COLO829 (cell line): ENCODE measurements at places on chromosomes 2 and 18.

- no peak for DNase-seq
Measured at GRCh38 chr2:175957845-175958244, 44.2 kb downstream of the LNPK start.

GRCh38 chr2:8277921-8278571, 403.8 kb upstream of the ID2 start:
- DNase-seq: no peak

DNA sequence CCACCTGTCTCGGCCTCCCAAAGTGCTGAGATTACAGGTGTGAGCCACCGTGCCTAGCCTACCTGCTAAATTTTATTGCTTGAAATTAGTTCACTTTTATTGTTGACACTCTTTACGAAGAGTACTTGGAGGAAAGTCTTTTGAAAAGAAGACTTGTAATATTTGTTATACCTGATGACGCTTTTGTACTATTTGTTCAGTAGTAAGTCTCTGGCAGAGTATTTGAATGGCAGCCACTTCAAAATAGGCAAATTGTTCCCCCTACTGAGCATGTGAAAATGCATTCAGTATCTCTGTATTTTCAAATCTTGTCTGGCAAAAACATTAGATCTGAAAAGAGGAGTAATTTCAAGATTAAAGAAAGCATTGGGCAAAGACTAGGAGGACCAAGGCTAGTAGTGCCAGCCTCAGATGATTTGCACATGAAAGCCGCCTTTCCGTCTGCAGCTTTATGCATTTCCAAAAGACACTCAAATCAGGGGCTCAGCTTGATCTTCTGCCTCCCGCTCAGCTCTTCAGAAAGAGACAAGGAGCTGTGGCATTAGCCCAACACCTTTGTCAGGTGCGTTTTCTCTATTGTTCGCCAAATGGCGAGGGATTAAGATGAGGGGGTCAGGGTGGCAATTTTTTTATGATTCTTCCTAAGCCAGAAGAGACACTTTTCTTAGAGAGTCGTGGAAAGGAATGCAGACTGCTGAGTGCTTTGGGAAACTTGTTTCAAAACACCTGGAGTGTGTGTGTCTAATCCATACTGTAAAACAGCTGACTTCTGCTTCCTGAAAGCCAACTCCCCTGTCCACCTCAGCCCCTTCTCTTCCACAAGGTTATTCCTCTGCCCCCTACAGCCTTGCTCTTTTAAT, 18.8 kb upstream of the FOXI3 start:
- no peak for DNase-seq

DNA sequence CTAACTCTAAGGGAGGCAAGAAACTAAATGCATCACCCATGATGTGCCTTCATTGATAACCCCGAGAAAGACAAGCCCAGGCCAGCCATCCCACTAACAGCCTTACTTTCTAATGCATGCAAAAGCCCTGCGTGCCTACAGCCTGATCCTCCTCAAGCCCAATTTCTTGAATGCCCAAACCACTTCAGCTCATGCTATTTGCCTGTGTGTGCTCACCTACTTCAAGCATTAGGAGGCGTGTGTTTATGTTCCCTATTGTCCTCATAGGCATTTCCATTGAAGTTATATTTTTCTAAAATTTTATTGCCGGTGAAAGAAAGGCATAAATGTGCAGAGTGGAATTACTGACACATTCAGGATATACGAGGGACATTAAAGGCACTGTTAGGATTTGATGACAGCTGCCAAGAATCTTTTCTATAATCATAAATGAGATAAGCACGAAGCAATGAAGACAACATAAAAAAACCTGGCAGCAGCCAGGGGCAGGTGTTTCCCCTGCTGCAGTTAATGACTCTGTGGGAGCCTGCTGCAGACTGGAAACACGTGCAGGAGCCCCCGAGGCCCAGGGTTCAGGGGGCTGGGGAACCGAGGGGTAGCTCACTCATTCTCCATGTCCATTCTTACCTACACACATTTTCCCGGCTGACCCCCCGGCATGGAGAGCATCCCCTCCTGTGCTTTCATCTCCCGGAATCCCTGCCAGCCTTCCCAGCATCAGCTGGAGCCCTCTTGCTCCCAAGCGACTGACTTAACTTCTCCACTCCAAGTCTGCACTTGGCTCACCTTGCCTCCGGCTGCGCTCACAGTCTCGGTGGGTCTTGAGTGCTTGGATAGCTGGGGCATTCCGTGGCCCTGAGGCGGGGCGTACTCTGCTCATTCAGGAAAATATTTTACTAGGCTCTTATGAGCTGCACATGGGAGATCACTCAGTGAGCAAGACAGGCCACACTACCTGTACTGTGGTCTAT, 292.3 kb upstream of the SIX2 start:
- DNase-seq: no peak

GRCh38 chr2:38079116-38080052, 3.4 kb upstream of the CYP1B1 start:
- no peak for DNase-seq

DNA sequence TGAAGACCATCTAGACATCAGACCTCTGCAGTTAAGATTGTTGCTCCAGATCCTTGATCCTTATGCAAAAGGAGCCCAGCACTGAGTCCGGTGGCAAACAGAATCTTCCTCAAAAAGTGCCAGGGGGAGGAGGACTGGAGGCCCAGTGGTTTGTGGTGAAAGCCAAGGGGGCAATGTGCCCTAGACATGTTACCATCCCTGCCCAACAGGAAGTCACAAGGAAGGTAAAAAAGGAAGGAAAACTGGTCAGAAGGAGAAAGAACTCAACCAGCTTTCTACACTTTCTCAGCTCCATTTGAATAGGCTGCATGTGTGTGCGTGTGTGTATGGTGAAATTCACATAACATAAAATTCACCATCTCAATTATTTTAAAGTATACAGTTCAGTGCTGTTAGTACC, 25.0 kb upstream of the KDM3A start:
- no peak for DNase-seq

- no peak for DNase-seq
Measured at GRCh38 chr2:60094450-60094929, 459.0 kb downstream of the BCL11A start.

GRCh38 chr2:23524261-23524706, 139.3 kb downstream of the KLHL29 start:
- peak; percentile 64 for DNase-seq

GRCh38 chr18:46278481-46279465, 174.6 kb downstream of the HAUS1 start:
- peak; percentile 39 for DNase-seq

GRCh38 chr2:239012228-239012627, 164.3 kb downstream of the TWIST2 start:
- DNase-seq: no peak

DNA sequence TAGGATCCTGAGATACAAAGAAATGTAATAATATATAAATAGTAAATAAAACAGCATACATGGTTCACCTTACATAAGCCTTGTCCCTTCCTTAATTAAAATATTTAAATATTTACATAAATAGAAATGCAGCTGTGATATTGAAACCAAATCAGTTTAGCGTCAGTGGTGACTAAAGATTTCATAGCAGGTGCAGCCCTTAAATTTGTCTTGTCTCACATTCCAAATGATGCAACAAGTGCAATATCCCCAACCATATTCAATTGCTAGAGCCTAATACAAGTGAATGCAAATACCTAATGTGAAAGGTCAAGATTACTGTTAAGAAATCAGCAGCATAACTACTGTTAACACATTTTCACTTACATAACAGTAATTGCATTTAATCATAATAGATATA, 539.5 kb downstream of the NYAP2 start:
- DNase-seq: no peak

GRCh38 chr2:106115250-106115649, 78.9 kb downstream of the UXS1 start:
- peak; percentile 91 for DNase-seq

DNA sequence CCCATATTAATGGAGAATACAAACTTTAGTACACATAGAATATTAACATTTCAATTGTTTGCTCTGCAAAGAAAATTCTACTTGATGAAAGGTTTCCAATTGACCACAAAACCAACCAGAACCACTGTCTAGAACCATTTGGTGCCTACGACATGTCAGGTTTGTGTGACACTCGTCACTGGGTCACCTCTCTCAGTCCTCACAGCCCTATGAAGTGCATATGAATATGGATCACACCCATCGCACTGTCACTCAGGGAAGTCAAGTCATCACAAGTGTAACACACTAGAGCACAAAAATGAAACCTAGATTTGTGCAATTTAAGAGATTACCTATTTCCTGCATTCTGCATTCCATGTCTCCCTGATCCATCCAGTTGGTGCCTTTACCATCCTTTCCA, 43.7 kb downstream of the PTPN2 start:
- DNase-seq: no peak

GRCh38 chr18:64199581-64199980, 50.7 kb upstream of the LINC00305 start:
- no peak for DNase-seq

DNA sequence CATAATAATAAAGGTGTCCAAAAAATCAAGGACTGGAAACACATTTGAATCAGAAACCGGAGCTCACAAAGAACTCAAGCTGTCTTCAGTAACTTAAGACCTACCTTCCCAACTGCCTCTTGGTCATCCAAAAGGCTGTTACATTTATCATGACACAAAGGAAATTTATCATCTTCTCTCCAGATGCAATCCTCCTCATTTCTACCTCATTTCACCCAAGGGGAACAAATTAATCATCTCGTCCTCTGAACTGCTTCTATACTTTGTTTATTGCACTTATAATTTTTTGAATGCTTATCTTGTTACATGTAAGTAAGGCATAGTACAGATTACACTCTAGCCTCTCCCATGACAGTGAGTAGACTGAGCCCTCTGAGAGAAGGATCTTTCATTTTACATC, 105.1 kb upstream of the RGPD4 start:
- no peak for DNase-seq

DNA sequence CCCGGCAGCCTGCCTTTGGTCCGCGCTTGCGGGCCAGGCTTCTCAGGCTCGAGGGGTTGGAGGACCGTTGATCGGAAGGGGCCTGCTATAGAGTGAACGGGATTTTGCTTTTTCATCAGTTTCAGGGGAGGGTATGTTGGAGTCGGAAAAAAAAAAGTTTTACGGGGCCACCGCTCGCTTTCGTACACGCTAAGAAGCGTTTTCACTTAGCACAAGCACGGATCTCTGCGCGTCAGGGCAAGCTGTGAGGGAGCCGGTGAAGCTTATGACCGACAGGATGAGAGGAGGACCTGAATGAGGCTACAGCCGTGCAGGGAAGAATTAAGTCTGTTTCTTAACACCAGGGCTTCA, 443 bp downstream of the CPSF3 start:
- no peak for DNase-seq

DNA sequence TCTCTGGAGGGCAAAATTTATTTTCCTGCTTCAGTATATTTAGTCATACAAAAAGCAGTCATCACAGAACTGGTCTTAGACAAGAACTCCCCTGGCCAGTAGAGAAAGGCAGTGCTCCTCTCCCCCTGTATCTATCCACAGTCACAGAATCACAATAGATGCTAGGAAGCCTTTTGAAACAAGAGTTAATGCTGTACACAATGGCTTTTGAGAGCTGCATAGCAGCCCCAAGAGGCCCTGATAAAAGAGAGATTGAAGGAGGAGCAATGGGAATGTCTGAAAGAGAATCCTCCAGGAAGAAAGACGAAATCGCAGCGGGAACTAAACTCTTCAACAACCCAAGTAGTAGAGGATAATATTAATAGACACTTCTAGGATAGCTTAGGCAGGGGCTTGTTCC, 330.2 kb downstream of the RBM43 start:
- no peak for DNase-seq

- DNase-seq: no peak
Measured at GRCh38 chr2:21469564-21469963, 345.8 kb downstream of the TDRD15 start.

DNA sequence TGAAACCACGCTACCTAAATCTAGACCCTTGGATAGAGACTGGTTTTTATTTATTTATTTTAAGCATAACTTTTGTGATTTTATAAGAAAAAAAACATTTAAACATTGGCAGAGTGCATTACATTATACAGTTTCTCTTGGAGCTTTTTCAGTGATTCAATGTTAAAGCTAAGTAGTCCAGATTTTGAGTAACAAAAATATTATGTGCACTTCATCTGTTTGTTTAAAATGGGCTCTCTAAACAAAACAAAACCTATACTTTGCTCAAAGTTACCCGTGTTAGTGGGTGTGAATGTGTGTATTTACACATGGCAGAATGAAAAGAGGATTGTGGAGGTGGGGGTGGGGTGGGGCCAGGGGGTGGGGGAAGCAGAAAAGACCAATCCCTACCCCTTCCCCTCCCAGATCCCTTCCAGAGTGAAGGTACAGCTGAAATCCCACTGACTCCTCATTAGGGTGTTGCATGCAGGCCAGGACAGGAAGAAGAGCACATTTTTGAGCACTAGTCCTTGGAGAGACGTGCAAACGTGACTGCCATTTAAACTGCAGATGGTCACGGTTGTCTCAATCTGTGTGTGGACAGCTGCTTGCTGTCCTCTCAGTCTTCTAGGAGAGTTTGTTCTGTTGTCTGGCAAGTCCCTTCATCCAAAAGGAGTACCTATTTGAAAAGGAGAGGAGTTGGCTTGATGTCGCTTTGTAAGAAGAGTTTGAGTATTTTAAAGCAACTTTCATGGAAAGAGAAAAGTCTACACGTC, 303.0 kb downstream of the ICOS start:
- no peak for DNase-seq

GRCh38 chr2:149652526-149652925, 65.0 kb upstream of the MMADHC start:
- no peak for DNase-seq

GRCh38 chr18:46421973-46422551, 235.0 kb downstream of the LOXHD1 start:
- DNase-seq: no peak

GRCh38 chr2:149894226-149894625, 306.7 kb upstream of the MMADHC start:
- DNase-seq: no peak

DNA sequence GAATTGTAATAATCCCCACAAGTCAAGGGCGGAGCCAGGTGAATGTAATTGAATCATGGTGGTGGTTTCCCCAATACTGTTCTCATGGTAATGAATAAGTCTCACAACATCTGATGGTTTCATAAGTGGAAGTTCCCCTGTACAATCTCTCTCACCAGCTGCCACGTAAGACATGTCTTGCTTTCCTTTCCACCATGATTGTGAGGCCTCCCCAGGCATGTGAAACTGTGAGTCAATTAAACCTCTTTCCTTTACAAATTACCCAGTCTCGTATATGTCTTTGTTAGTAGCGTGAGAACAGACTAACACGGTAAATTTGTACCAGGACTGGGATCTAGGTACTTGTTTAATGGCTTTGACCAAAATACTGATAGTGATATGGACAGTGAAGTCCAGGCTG, 744.3 kb upstream of the REG3G start:
- DNase-seq: no peak

- no peak for DNase-seq
Measured at GRCh38 chr2:238444242-238444641, 17.5 kb downstream of the ASB1 start.
